Inflammatory macrophage treated with lipopolysaccharide for 4 hours (primary cell): ENCODE measurements at places on chromosomes 12 and 14.
A peak's percentile ranks its signal among the peaks of the same experiment; 100 is the strongest.

DNA sequence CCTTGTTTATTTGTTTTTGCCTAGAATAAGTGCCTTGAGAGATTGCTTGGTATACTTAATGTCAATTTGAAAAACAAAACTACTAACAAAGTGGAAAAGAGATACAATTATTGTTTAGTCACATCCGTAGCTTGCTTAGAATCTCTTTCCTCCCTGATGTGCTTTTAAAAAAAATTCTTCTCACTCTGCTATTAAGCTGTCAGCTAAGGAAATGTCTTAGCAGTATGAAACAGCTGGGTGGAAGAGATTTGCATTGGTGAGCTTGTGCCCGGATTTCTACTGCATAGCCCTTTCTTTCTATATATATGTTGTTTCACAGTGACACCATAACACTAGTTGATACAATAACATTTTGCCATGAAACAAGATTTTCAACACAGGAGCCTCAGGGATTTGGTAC, 229.4 kb upstream of the RGS6 start:
- DNase-seq = no peak

GRCh38 chr12:32360956-32361355, 38.4 kb upstream of the FGD4 start:
- DNase-seq = no peak

- DNase-seq = no peak
Observed at GRCh38 chr12:41212625-41213024, 24.5 kb downstream of the PDZRN4 start.

DNA sequence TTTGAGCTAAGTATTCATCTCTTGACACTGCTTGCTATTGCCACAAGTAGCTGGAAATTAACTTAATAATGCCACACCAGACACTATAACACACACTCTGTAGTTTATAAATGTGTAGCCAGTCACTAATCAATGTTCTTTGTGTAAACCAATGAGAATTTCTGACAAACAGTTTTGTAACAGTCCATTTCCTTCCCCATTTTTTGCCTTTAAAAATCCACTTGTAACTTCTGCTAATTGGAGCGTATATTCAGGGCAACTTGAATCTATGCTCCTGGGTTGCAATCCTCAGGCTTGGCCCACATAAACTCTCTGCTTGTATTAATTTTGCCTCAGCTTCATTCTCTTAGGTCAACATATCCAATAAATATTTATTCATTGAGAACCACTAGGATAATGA, 125.0 kb upstream of the DHRS4 start:
- peak; percentile 62 for DNase-seq

GRCh38 chr12:3161861-3162260, 84.7 kb downstream of the TSPAN9 start:
- no peak for DNase-seq

GRCh38 chr12:76644950-76645349, 85.4 kb upstream of the OSBPL8 start:
- DNase-seq = no peak

DNA sequence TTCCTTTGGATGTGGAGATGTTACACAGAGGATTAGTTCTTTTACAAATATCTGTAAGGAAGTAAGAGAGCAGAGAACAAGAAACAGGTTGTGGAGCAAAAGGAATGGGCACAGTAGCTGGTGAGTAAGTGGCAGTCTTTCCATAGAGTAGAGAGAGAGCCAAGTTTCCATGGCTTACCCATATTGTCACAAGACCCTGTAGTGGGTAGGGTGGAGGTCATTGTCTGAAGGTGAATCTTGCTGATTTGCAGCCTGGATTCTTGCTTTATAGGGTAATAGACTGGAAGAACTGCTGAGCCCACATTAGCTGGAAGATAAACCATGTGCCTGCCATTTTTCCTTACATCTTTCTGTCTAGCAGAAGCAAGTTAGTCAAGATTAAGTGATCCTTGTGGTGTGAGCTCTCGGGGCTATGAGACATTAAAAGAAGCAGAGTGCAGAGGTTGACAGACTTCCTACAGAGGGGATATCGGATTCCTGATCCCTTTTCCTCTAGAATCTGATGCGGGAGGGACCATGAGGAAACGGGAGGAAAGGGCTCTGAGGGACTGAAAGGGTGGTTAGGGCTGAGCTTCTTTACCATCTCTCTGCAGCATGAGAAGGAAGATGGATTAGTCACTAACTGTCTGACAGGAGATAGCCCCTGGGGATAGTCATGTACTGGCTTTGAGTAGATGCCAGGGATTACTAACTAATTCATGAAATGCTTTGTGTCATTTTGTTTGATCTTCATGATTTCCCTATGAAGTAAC, 44.0 kb upstream of the LRTM2 start:
- no peak for DNase-seq

DNA sequence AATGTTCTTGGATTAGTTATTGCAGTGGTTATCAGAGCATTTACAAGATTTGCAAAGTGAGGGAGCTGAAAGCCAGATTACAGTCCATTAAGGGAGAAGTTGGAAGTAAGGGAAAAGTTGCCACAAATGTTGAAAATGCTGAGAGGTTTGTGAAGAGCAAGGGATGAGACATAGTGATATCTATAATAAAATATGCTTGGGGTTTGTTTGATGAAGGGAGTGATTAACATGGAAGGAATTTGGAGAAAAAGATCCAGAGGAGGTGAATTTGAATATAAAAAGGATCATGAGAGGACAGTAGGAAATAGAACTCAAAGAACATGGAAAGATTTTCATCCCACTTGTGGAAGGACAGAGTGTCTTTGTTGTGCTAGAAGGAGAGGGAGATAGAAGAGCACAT, 19.3 kb upstream of the CCER1 start:
- DNase-seq = no peak

GRCh38 chr14:71212683-71213107, 305.4 kb downstream of the PCNX1 start:
- no peak for DNase-seq
